ENCODE measurements at places on chromosomes 6 and 20.
A peak's percentile ranks its signal among the peaks of the same experiment; 100 is the strongest.

DNA sequence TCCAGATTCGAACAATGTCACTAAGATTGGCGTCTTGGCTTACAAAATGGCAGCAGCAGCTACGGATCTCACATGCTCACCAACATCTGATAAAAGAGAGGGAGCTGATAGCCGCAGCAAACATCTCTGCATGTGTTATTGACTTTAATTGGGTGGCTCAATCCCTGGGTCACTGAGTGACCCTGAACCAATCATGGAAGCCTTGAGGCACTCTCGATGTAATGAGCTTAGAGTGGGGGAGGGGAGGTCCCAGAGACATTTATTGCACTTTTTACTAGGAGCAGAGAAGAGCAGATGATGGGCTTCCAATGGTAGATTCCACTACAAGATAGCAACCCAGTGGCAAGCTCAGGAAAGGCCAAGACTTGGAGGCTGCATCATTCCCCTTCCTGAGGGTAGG lies 238.7 kb downstream of the BMP7 start:
- no peak for DNase-seq

DNA sequence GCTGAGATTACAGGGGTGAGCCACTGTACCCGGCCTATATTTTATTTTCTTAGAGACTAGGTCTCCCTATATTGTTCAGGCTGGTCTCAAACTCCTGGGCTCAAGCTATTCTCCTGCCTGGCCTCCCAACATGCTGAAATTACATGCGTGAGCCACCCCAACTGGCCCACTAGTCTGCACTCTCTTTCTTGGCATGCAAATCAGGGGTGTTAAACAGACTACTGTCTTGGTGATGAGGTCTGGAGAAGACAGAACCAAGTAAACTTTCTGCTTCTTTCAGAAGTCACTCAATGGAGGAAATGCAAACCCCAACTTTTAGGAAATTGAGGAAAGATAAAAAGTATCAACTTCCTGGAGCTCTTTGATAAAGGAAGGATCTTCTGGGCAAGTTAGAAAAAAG lies 8.0 kb upstream of the TUBB2B start:
- no peak for DNase-seq

- DNase-seq = no peak
Measured at GRCh38 chr20:11227602-11228001, 553.8 kb upstream of the JAG1 start.

DNA sequence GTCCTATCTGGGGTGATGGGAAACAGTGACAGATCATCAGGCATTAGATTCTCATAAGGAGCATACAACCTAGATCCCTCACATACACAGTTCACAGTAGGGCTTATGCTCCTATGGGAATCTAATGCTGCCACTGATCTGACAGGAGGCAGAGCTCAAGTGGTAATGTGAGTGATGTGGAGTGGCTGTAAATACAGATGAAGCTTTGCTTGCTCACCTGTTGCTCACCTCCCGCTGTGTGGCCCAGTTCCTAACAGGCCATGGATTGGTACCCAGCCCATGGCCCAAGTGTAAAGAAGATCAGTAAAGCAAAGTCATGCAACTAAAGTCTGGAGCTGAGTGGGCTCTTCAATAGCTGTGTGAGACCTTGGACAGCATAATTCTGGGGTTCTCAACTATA lies 65.9 kb downstream of the PKIB start:
- no peak for DNase-seq

DNA sequence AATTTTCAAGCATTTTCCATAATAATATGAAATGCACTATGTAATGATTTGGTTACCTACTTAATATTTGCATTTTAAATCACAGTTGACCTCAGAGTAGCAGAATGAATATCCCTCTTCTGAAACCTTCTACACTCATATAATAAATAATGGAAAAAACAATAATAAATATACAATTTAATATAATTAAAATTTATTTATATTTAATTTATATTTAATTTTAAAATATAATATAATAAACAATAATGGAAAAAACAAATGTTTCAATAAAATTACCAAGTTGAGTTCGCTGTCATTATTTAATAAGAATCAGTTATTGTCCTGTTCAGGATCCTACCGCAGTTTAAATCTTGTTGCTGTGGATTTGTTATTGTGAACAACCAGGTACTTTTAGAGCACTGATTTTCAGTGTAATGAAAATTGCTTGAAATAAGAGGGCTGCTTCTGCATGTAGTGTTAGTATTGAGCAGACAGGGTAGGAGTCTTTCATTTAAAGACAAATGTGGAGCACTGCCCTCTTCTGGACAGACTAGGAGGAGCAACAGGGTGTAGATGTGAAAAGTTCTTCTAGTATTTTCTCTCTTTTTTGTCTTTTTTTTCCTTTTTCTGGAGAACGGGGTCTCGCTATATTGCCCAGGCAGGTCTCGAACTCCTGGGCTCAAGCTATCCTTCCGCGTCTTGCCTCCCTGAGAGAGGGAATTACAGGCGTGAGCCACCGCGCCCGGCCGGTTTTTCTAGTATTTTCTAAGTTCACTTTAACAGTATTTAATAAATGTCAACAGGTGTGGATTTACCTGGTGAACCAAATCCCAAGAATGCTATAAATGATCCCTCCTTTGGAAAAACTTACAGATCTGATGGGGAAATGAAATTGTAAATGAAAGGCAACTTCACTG lies 13.6 kb downstream of the TRAPPC3L start:
- DNase-seq = peak; percentile 53

GRCh38 chr6:136751991-136752390 lies 40.3 kb downstream of the MAP3K5 start:
- no peak for DNase-seq

GRCh38 chr6:88825856-88826255 lies 137.6 kb downstream of the RNGTT start:
- DNase-seq = no peak

GRCh38 chr6:34145161-34146020 lies 496 bp downstream of the GRM4 start:
- no peak for DNase-seq

DNA sequence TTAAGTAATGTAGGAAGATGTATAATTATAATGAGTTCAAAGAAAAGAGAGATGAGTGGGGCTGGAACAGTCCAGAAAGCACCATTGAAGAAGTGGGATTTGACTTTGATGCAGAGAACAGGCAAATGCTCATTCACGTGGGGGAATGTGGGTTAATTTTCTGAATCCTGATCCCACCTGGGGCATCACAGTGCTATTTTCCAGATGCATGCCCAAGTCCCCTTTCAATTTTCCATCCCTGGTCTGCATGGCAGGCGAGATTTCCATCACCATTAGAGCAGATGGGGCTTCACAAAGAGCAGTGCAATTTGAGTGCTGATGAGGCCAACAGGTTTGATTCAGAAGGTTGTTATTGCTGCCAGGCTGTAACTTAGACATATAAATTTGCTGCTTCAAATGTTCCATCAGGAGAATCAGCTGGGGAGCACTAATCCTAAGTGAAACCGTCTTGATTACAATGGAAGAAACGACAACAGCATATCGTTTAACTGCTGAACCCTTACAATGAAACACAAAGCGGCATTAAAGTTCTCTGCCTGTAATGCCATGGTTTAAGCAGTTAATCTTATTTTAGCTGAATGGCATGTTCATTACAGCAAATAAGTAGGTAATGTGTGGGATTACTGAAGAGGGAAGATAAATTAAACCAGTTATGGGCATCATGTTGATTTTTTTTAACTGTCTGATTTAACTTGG lies 45.2 kb downstream of the OSTM1 start:
- no peak for DNase-seq

DNA sequence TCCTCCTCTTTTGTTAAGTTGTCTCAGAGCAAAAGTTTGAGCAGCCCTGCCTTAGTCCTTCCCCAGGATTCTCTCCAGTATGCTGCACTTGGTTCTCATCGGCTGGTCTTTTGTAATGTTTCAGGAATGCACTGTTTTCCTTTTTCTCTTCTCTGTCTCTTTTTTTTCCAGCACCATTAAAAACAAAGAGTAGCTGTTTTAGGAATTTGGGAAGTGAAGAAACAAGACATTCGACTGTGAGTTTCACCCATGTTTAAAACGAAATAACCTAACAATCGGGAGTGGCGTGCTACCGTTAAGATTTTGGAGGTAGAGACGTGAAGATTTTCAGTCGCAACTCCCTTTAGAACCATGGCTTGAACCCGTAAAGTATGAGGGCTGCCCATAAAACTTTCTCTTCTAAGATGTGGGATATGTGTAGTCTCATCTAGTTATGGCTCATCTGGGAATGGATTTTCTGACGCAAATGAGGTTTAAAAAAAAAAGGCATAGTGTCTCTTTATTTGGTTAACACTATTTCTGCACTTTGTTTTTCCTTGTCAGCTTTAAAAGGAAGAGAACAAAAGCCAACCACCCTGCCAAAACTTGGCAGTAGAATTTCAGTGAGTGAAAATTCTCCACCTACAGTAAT lies 35.9 kb upstream of the RAB23 start:
- no peak for DNase-seq

GRCh38 chr20:50223039-50224005 lies 32.7 kb downstream of the CEBPB start:
- no peak for DNase-seq

- DNase-seq = no peak
Measured at GRCh38 chr6:47992809-47993208, 118.2 kb downstream of the PTCHD4 start.

DNA sequence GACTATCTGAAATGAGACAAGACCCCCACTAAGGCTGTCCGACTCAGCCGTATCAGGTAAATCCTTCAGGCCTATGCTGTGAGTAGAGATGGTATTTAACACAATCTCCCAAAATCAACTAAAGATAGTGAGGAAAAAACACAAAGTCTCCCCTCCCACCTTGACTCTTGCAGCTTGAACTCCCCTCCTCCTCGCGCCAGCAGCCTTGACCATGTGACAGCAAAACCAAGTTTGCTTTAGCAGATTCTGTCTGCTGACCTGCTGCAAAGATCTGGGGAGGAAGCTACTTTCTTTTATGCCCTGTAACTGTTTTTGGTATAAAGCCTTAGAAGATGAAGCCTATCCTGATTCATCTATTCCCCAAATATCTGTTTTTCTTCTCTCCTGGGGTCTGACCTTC lies 509.5 kb downstream of the CDH26 start:
- DNase-seq = no peak

GRCh38 chr6:150418827-150419594 lies 50.2 kb downstream of the IYD start:
- DNase-seq = no peak

- no peak for DNase-seq
Measured at GRCh38 chr20:55166063-55166462, 690.7 kb downstream of the DOK5 start.

GRCh38 chr20:45950330-45950646 lies 15.8 kb downstream of the PCIF1 start:
- DNase-seq = no peak

- DNase-seq = no peak
Measured at GRCh38 chr6:18186540-18187250, 31.5 kb downstream of the KDM1B start.

GRCh38 chr6:105207524-105208269 lies 27.9 kb upstream of the POPDC3 start:
- DNase-seq = no peak

- DNase-seq = no peak
Measured at GRCh38 chr6:100161782-100162365, 167.9 kb upstream of the MCHR2 start.

- no peak for DNase-seq
Measured at GRCh38 chr20:18326990-18327389, 38.7 kb downstream of the ZNF133 start.

DNA sequence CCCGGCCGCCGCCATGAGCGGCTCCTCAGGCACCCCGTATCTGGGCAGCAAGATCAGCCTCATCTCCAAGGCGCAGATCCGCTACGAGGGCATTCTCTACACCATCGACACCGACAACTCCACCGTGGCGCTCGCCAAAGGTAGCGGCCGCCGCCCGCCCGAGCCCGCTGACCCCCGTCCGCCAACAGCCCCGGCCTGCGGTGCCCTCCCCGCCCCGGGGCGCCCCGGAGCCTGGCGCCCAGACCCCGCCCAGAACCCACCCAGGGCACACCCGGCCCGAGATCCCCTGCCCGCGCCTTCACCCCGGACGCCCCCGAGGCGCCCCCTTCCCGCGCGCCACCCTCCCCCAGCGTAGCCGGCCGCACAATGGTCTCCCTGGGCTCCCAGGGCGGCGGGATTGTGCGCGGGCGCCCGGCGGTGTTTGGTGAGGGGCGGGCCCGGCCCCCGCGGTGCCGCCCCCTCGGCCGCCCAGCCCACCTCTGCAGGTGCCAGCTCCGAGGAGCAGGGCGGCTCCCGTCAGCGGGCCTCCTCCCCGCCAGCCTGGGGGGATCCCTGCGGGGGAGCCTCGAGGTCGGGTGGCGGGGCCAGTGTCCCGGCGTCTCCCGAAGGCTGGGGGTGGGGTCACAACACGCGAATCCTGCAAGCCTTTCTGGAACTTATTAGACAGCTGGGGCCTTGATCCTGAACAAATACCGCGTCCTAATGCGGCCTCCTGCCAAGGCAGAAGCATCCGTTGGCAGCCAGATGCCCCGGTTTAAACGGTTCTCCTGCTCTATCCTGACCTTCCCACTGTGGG lies 577 bp downstream of the LSM14B start:
- DNase-seq = no peak

GRCh38 chr6:118746825-118747174 lies 95.4 kb upstream of the CEP85L start:
- no peak for DNase-seq

GRCh38 chr20:56460459-56460858 lies 8.0 kb upstream of the RTF2 start:
- no peak for DNase-seq

- no peak for DNase-seq
Measured at GRCh38 chr20:32585011-32585585, at the start of gene NOL4L. TSS of gene NOL4L (minus strand) at chr20:32585333. CDS start at chr20:32584890, 443 bp downstream.

- peak; percentile 25 for DNase-seq
Measured at GRCh38 chr20:47198254-47198671, 158.2 kb downstream of the ZMYND8 start.

DNA sequence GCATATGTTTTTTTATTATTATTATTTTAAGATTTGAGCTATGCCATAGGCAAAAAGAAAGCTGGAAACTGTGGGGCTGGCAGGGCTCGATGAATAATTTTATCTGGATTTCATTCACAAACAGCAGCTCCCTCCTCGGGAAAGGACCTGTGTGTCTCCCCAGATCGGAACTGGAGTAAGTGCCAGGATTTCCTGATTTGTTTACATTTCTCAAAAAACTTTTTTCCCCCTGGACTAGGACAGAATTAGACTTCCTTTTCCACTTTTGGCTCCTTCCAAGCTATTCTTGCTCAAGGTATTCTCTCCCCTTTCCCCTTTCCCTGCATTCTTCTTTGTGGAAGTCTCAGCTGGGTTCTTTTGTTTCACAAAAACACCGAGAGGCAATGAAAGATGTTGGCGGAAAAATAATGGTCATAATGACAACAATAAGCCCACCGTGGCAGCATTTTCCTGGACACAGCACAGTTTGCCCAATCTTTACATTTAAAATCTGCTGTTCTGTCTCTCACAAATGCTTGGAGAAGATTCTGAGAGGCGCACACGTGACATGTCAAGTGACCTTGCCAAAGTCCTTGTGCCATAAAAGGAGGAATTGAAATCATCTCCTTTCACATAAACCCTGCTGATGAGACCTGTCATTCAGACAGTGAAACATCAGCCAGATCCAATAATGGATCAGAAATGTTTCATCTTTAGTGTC lies 85.8 kb upstream of the PREP start:
- DNase-seq = no peak

DNA sequence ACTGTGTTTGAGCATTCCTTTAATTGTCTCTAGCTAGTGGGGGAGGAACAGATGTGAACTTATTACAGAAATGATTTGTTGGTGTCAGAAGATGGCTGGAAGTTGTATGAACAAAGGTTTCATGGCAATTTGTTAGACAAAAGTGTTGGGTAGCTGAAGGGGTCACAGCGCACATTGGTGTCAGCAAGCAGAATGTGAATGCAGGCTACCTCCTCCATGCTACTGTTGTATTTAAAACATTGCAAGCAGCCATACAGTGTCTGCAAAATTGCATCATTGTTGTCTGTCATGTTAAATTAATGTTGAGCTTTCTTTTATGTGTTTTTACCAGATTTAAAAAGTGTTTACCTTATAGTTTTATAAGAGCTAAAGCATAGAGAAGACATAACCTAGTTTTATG lies 6.2 kb downstream of the LRRC1 start:
- no peak for DNase-seq
